ENCODE measurements at places on chromosomes 3 and 15.

- peak; percentile 98 for DNase-seq
Observed at GRCh38 chr15:74821091-74821789, 5.2 kb upstream of the CPLX3 start.

- DNase-seq = no peak
Observed at GRCh38 chr3:159761369-159761768, 227.3 kb upstream of the IL12A start.

GRCh38 chr3:195238586-195239118 lies 32.3 kb downstream of the XXYLT1 start:
- DNase-seq = no peak

- no peak for DNase-seq
Observed at GRCh38 chr3:142628801-142629200, 32.6 kb downstream of the PLS1 start.

- no peak for DNase-seq
Observed at GRCh38 chr3:107668416-107668815, 145.7 kb downstream of the BBX start.

- DNase-seq = no peak
Observed at GRCh38 chr15:60957111-60957510, 272.0 kb downstream of the RORA start.

DNA sequence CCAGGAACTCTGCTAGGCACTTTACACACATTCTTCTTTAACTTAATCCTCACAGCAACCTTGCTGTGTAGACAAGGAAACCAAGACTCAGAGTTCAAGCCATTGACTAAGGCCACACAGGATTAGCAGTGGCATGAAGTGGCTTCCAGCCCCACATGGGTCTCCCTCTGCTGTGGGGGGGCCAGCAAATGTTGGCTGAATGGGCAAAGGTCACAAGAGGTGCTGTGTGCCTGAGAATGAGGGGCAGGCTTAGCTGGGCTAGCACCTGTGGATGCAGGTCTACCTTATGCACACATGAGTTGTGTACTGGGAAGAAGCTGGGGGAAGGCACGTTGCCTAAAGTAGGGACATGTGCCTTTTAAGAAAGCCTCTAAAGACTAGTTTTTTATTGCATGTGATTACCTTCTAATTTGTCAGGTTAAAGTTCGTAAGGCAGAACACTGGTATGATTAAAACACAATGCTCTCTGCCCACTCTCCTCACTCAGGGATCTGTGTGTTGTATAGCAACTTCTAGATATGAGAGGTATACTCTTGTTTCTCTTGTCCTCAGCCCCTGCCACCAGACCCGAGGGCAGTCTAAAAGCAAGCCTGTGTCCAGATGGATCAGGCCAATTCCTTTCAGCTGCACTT lies 10.9 kb downstream of the BAHD1 start:
- DNase-seq = no peak

- no peak for DNase-seq
Observed at GRCh38 chr15:48414015-48414414, 82.8 kb downstream of the DUT start.

DNA sequence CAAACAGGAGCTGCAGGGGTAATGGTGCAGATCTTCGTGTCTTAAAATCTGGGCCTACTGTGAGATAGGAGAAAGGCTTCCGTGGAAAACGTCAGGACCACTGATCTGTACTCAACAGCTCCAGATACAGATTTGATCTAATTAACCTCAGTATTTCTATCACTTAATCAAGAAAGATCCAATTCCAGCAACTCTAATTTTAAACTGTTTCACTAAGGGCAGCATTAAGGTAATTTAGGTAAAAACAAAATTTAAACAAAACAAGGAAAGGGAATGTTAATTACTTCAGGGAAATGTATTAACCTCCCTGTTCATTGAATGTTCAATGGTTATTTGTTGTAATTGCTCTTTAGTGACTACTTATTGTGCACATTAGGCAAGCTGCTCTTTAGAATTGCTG lies 26.4 kb upstream of the TTC14 start:
- DNase-seq = no peak

GRCh38 chr3:117997201-117998049 lies 1037.2 kb downstream of the IGSF11 start:
- DNase-seq = peak; percentile 17

DNA sequence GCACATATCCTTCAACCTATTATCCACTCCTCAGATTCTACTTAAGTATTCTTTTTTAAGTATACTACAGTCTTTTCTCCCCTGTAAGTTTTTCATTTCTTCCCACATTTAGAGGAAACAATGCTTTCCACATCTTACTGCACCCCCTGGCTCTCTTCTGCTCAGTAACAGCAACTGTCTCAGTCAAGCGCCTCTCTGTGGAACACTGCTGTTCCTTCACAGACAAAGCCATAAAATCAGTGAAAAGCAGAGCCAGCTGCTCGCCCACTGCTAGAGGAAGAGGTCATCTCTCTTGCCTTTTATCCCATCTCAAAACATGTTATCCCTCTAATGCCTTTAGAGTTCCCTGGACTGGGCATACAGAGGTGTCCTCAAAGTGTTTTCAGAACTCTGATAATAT lies 24.8 kb downstream of the SERP1 start:
- no peak for DNase-seq

DNA sequence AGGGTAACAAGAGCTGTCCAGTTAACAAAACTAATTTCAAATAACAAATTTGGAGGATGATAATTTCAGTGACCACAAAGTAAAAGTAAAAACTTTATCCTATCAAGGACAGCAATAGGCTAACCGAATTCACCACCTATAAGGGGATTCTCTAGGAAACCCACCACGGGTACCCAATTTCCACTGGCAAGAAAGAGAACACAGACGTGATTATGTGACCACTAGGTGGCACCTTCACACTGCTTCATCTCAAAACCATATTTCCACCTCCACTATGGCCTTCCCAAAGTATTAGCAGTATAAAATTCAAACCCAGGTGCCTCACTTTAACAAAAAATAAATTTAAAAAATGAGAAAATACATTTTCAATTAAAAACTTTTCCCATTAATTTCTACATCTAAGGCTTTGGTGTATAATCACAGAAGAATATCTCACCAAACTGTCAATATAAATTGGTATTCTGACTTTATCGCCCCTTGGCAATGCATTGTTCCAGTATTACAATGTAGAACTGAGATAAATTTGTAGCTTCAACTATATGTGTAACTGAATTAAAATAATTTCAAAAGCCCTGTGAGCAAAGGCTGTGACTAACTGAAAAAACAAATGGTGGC lies 96.5 kb downstream of the FSIP1 start:
- DNase-seq = peak; percentile 13

DNA sequence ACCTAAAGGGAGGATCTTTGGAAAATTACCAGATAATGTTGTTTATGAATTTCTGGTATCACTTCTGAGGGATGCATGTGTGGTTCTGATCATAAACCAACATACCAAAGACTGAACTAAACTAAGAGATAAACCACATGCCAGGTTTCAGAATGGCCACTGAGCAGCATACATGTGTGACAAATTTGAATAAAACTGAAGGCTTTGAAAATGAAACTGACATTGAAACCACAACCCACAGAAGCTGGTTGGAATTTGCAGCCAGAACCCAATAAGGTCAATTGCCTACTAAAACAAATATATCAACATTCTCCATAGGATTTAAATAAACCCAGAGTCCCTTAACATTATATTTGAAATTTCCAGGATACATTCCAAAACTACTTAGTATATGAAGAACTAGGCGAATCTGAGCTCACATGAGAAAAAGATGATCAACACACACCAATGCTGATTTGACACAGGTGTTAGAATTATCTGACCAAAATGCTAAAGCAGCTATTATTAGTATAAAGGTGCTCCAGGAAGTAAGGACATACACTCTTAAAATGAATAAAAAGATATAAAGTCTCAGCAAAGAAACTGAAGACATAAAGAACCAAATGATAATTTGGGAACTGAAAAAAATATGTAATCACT lies 125.0 kb downstream of the ZNF280D start:
- no peak for DNase-seq

DNA sequence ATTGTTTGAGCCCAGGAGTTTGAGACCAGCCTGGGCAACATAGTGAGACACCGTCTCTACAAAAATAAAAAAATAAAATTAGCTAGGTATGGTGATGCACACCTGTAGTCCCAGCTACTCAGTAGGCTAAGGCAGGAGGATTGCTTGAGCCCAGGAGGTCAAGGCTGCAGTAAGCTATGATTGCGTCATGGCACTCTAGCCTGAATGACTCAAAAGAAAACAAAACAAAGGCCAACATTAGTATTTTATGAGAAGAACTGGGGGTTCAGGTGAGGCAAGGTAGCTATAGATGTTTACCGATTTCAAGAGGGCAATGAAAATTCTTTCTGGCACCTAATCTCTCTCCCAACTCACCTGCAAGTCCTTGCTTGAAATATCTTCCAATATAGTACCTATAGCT lies 77.2 kb downstream of the GREM1 start:
- DNase-seq = no peak

DNA sequence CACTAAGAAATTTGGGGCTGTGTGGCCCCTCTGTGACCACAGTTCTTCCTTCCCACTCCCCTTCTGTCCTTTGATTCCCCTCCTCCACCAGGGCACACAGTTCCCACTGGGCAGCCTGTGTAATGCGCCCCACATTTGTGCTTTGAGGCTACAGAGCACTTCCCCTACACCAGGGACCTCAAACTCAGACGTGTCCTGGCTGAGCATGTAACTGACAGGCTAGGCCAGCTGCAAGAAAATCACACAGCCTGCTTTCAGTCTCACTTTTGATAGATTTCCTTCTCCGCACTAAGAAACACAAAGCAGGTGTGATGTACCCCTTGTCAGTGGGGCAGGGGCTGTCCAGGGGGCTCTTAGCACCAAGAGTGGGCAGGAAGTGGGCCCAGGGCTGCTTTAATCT lies 29.6 kb downstream of the PRKCD start:
- no peak for DNase-seq

- no peak for DNase-seq
Observed at GRCh38 chr15:65663521-65663920, 41.8 kb downstream of the SLC24A1 start.

DNA sequence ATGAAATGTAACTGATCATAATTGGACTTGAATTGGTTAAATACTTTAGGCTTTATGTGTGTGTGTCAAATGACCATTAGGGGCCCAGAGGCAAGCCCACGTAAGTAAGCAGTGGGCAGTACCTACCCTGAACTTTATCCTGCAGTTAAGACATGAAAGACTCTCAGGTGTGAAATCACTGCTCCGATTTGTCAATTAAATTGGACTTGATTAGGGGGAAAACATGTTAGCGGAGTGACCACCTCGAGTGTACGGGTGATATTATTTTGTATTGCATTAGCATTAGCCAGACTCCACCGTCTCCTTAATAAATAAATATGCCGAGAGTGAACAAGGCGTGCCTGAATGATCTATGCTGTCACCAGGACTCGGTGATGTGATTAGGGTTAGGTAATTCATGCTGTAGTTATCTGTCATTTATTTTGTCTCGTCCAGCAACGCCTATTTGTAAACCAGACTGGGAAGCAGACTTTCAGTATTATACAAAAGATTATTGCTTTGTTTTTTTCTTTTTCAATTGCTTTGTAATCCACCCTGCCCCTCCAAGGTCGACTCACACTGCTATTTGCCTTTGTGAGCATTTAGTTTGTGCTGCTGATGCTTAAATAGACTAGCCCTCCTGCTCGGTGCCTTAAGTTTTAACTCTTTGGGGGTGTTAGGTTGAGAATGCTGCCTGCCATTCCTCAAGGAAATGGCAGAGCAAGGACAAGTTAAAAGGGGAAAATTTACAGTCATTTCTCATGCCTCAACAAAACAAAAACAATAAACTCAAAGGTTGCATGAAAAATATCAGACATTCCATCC lies 1.8 kb downstream of the RBMS3 start:
- DNase-seq = no peak

- DNase-seq = no peak
Observed at GRCh38 chr3:184470551-184470950, 90.7 kb downstream of the CHRD start.

DNA sequence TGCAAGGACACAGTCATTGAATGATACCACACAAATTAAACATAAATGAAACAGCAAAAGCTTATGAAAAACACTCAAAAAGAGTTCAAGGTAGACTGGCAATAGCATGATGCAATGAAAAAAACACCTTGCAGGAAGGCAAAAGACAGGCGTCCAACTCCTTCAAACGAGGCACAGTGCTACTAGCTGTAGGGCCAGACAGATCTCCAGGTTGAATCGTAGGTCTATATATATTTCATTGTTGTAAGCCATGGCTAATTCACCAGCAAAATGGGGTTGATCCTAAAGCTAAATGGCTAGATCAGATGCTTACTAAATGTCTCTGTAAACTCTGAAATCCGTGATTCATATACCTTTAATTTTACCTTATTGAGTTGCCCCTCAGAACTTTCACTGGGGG lies 94.2 kb downstream of the THRB start:
- DNase-seq = no peak

DNA sequence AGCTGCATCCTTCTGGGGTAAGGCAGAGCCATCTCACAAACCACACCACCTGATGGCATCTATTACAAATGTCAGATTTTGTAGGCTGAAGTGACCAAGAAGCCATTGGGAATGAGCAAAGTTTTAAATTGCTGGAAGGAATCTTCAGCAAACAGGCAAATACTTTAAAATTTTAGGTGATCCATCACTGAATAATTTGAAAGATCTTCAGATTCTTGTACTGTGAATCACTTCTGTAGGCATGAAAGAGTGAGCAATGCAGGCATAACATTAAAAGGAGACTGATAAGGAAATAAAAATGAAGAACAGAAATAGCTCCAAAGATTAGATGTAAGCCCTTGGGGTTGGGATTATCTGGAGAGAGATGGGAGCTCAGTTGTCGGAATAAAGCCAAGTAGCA lies 36.0 kb upstream of the ALDH1L1 start:
- no peak for DNase-seq

- DNase-seq = no peak
Observed at GRCh38 chr15:90871716-90872485, 3.5 kb downstream of the FURIN start.

- DNase-seq = no peak
Observed at GRCh38 chr3:66923969-66924368, 74.1 kb upstream of the KBTBD8 start.

- DNase-seq = no peak
Observed at GRCh38 chr3:36562945-36563344, 182.6 kb downstream of the STAC start.

- no peak for DNase-seq
Observed at GRCh38 chr3:123380261-123380660, 68.6 kb downstream of the ADCY5 start.

- no peak for DNase-seq
Observed at GRCh38 chr3:111311709-111312235, 230.2 kb upstream of the CD96 start.

GRCh38 chr15:61421470-61421869 lies 192.4 kb upstream of the RORA start:
- DNase-seq = no peak

DNA sequence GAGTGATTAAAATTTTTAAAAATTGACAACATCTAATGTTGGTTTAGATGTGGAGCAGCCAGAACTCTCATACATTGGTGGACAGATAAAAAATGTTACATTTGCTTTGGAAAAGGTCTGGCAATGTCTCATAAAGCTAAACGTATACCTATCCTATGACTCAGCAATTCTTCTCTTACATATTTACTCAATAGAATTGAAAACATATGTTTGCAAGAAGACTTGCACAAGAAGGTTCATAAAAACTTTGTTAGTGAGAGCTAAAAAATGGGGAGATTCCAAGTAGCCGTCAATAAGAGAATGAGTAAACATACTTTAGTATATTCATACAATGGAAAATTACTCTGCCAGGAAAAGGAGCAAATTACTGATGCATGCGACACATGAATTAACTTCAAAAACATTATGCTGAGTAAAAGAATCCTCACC lies 30.0 kb downstream of the MASP1 start:
- DNase-seq = no peak

GRCh38 chr15:45205192-45205591 lies 17.4 kb upstream of the SHF start:
- peak; percentile 64 for DNase-seq

- DNase-seq = peak; percentile 71
Observed at GRCh38 chr15:87047203-87047965, 967.7 kb downstream of the AGBL1 start.
